Stimulated activated CD4-positive, alpha-beta T cell treated with anti-CD3 and anti-CD28 coated beads, TNF-alpha, amount 100 ng/mL, for 24 hours (primary cell): ENCODE measurements at places on chromosomes 2 and 18.

- no peak for DNase-seq
Observed at GRCh38 chr2:121063471-121063870, 221.5 kb downstream of the TFCP2L1 start.

- no peak for DNase-seq
Observed at GRCh38 chr2:221753401-221753800, 181.3 kb upstream of the EPHA4 start.

GRCh38 chr2:64052463-64053241 is 33.4 kb upstream of the VPS54 start:
- DNase-seq = no peak

- no peak for DNase-seq
Observed at GRCh38 chr2:51650769-51651168, 618.8 kb upstream of the NRXN1 start.

- DNase-seq = no peak
Observed at GRCh38 chr2:54936766-54937165, 113.5 kb downstream of the RTN4 start.

DNA sequence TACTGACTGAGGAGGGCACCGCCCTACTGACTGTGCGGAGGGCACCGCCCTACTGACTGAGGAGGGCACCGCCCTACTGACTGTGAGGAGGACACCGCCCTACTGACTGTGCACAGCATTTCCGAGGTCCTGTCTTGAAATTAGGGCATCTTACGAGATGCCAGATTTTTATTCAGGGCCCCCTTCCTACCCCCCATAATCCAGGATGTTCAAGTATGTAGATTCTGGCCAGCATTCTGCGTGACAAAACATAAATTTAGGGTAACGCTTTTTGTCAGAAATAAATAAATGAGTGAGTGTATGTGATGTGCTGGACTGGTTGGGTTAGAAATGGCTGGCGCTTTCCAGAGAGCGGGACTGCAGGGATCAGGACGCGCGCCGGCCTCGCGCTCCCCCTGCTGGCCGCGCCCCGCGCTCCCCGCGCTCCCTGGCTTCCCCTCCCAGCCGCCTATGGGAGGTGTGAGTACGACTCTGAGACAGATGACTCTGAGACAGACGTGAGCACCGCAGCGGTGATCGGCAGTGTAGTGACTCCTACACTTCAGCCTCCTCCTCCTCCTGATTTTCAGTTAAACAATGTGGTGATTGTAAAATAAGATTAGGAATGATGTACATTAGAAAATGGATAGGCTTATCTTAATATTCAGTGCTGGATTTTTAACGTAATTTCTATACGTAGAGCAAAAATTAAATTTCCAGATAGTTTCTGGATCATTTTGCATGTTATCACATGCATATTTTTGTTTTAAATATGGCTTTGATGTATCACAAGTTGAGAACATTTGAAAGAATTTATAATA is 149.2 kb upstream of the NFATC1 start:
- DNase-seq = peak; percentile 60

DNA sequence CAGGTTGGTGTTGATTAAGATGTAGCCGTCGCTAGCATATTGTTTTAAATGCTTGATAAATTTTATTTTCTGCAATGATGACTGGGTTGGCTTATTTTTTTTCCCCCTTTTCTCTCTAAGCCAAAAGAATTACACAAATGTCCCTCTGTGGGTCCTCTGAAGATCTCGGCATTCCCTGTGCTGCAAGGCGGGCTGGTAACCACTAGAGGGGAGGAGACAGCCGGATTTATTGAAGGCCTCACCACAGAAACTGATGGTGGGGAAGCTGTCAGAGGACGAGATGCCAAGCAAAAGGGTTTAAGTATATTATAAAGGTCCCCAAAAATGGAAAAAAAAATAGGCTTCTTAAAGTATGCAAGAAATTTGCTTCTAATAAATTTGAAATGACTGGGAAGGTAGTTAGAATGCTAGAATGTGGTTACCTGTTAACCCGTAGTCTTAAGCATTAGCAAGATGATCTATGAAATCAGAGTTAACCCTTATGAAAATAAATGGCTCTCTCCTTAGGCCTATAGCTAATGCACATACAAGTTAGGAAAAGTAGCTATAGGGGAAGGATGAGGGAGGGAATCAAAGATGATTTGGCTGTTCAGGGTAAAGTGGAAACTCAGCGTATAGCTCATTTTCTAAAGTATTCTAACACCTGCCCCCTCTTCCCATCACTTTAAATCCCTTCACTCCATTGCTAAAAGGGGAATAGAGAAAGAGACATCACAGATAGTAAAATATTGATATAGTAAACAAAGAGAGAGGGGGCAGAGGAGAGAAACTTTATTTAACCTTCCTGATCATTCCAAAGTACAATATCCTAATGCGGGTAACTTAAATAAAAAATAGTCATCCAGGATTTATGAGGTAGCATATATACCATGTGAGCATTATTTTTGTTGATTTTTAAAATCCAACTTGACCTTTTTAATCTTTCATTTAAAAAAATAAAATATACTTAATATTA is 894.5 kb upstream of the POU3F3 start:
- DNase-seq = no peak

DNA sequence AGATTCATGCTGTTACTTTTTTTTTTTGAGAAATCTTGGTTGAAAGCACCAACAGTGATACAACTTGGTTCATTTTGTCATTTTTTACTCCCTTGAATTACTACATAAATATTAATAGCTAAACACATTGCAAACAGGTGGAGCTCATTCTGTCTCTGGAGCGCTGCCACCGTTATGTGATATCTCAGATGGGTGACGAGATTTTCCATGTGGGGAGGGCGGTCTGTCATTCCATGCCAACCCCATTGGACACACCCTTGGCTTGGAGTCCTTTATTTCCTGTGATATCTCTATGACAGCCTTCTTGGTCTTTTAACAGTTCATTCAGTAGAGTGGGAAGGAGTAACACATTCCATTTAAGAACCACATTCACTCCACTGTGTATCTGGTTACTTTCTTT is 794.8 kb downstream of the SATB2 start:
- DNase-seq = no peak

GRCh38 chr2:136137982-136138381 is 20.0 kb upstream of the CXCR4 start:
- DNase-seq = no peak
